SIG-M5 (cell line): ENCODE measurements at places on chromosomes 3 and 15.

DNA sequence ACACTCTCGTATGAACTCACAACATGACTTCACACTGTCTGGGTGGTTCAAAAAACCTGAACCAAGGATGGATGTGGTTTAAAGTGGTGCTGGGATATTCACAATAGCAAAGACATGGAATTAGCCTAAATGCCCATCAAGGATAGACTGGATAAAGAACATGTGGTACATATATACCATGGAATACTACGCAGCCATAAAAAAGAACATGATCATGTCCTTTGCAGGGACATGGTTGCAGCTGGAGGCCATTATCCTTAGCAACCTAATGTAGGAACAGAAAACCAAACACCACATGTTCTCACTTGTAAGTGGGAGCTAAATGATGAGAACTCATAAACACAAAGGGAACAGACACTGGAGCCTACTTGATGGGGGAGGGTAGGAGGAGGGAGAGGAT is 3.3 kb upstream of the PRSS50 start:
- DNase-seq, result no peak

DNA sequence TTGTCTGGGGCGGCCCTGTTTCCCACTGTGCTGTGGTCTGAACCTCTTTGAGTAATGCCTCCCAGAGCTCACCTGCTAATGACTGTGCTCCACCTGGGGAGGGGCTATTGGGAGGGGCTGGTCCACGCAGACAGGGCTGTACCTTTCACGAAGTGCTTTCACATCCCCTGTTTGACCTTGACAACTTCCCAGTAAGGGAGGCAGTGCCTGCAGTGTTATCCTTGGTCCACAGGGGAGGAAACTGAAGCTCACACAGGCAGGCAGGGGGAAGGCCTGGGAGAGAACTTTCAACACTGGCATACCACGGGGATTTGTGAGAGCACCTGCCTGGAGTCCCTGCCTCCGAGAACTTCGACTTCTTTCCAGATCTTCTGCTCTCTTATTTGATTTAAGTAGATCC is 91.2 kb downstream of the CACNA1D start:
- no peak for DNase-seq

DNA sequence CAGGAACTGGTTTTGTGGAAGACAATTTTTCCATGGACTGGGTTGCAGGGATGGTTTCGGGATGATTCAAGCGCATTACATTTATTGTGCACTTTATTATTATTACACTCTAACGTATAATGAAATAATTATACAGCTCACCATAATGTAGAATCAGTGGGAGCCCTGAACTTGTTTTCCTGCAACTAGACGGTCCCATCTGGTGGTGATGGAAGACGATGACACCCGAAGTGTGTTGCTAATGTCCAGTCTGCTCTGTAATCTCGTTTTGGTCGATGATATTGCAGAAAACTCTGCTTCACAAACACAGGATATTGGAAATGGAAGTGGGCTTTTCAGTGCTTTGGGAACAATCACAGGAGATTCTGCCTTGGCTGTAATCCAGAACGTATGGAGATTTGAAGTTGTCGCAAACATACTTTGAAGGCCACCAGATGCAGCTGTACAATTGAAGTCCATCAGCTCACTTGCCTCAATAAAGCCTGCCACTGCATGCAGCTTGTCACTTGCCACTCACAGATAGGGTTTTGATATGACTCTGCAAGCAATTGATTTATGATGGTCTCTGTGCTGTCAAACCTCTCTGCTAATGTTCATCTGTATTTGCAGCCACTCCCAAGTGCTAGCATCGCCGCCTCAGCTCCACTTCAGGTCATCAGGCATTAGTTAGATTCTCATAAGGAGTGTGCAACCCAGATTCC is 141.7 kb downstream of the TJP1 start:
- DNase-seq, result no peak

- DNase-seq, result no peak
These were observed 12.3 kb upstream of the BDH1 start for GRCh38 chr3:197567904-197568681.

DNA sequence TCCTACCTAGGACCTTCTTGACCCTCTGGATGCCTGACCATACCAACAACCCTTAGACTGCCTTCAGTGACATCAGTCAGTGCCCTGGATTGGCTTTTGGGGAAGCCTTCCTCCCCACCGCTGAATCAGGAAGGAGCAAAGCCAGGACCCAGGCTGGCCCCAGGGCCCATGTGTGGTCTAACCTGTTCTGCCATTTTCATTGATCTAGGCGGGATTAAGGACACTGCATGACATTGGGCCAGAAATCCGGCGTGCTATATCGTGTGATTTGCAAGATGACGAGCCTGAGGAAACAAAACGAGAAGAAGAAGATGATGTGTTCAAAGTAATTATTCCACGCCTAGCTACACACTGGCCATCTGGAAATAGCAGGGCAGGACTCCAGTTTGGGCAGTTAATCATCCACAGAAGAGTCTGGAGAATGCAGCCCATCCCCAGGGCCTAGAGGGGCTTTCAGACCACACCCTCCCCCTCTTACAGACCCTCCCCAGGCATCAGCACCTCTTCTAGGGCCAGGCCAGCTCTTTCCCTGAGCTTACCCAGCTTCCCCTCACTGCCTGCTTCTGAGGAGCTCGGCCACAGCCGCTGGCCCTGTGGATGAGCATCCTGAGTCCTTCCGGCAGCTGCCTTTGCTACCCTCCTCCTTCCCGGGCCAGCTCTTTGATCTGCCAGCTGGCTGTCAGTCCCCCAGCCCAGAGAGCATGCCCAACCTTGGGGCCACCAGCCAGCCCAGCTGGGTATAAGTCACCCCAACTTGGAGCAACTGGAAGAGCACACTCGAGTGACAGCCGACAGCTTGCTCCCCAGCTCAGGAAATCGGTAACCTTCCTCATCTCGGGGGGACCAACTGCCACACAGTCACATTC is 45.9 kb downstream of the CHDH start:
- no peak for DNase-seq

GRCh38 chr3:157347577-157348303 is 88.9 kb upstream of the PTX3 start:
- DNase-seq, result no peak

GRCh38 chr3:33052671-33053070 is 44.3 kb downstream of the GLB1 start:
- no peak for DNase-seq

GRCh38 chr3:114624047-114624445 is 330.2 kb downstream of the TIGIT start:
- no peak for DNase-seq

DNA sequence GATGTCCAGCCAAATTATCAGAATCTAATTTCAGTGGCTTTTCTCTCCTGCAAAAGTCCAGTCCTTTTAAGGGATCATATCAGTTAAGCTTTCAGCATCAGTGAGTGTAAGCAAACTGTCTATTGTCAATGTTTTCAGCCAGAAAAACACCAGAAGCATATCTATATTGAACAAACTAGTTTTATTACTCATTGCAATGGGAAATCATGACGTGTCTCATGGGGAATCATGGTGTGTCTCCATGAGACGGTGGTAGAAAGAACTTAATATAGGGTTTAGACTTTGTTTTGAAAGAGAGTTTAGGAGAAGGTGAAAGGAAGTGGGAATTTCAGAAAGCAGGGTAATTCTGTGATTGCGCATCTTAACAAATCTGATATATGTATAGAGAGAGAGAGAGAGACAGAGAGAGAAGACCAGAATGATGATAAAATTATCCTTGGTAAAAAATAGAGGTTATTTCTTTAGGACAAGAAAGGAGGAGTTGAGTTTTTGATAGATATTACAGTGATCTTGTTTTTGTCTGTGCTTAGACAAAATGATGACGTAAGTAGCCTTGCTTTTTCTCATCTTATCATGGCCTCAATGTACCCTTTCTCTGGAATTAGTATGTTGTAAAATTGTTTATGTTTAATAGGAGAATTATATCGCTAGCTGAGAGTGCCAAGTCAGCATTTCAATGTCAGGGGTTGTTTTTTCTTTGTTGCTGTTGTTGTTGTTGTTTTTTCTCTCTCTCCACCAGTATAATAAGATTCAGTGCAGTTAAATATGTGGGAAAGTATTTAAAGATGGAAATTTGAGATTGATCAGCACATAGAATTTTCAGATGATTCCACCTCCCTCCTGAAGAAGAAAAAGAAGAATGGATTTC is 129.9 kb upstream of the OSTN start:
- DNase-seq, result no peak
